Head of caudate nucleus (tissue), 42 donors: ENCODE measurements at places on chromosomes 13 and 19.

DNA sequence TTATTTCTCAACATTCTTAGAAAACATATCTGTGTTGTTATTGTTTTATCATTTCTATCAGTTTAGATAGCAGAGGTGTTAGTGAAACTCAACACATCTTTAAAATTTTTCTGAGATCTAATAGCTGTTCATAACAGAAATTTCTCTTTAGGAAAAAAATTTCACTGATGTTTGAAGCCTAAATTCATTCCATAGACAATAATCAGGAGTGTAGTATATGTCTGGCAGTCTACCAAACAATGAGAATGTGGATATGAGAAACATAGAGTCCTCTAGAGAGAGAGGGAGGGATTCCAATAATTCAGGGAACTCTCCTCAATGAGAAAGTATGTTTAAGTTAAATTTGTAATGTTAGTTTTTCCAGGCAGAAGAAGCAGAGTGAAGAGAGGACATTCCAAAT, 118.2 kb upstream of the EDNRB start:
- no peak for DNase-seq

GRCh38 chr13:33800646-33801186, 17.2 kb upstream of the RFC3 start:
- DNase-seq = no peak

- DNase-seq = no peak
These were observed at the start of gene TDRD12 for GRCh38 chr19:32719611-32720059. Gene TDRD12, plus strand, starts transcription at chr19:32719767. Its CDS starts 306 bp downstream, at chr19:32720073.

GRCh38 chr13:20923272-20923671, 20.7 kb upstream of the XPO4 start:
- DNase-seq = no peak

GRCh38 chr19:48248081-48248833, 7.5 kb downstream of the CARD8 start:
- no peak for DNase-seq

GRCh38 chr13:32735859-32736258, 149.6 kb downstream of the PDS5B start:
- no peak for DNase-seq

GRCh38 chr13:63249411-63250187, 1834.0 kb upstream of the PCDH20 start:
- no peak for DNase-seq

- no peak for DNase-seq
These were observed 33.1 kb downstream of the SLC25A42 start for GRCh38 chr19:19096641-19097627.

DNA sequence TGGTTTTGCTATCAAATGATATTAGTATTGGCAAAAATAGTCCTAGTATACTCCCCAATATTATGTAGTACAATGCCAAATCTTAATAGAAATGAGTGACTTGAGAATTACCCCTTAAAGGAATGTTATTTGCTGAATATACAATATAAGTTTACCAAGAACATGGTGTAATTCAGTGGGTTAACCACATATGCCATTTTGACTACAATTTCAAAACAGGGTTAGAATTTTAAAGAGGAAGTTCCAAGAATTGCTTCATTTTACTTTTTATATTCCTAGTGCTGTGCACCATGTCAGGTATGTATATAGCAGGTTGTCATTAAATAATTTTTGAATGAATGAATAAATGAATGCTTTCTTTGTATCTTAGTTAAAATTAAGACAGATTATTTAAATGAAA, 66.3 kb downstream of the LMO7 start:
- no peak for DNase-seq

GRCh38 chr19:17716309-17716929, 2.9 kb upstream of the MAP1S start:
- no peak for DNase-seq

GRCh38 chr13:110037925-110038573, 251.7 kb upstream of the IRS2 start:
- DNase-seq = no peak

DNA sequence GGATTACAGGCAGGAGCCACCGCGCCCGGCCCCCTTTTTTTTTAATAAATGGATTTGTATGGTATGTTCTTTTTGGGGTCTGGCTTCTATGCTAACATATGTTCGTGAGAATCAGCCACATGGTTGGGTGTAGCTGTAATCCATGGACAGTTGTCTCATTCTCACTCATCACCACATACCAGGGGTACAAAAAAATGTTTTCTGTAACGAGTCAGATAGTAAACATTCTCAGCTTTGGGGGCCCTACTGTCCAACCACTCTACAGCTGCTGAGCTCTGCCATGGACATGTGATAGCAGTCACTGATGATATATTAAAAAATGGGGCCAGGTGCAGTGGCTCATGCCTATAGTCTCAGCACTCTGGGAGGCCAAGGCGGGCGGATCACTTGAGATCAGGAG, 5.1 kb upstream of the RETN start:
- DNase-seq = no peak

GRCh38 chr13:32001154-32001768, 30.3 kb upstream of the FRY start:
- DNase-seq = no peak

DNA sequence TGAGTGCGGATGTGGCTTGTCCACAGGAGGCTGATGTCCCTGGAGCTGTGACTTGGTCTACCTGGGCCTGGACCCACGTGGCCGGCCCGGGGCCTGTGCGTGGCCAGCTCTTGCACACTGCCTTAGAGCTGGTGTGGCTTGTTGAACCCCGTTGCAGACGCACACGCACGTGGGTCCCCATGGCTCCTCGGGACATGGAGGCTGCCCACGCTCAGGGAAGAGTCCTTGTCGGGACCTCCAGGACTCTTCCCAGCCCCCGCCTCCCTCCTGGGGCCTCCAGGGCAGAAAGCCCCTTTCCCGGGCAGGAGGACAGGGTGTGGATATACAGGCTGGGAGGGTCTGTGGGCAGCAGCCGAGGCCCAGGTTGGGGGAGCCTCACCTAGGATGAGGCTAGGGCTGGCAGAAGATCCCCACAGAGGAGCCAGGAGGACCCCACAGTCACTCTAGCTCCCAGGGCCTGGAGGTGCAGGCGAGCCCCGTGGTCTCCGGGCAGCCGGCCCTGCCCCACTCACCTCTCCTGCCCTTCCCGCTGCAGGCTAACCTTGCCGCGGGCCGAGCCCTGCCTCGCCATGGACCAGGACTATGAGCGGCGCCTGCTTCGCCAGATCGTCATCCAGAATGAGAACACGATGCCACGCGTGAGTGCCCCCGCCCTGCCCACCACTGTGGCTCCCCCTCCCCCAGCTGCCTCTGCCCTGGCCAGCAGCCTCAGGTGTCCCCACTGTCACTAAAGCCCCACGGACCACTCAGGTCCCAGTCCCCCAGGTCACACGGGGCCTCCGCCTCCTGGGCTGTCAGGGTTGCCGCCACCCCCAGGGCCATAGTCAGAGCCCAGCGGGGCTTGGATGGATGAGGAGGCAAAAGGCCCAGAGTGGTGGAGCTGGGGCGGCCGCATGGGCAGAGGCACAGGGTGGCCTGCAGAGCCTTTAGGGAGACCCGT, 16.3 kb upstream of the TEKTIP1 start:
- no peak for DNase-seq

DNA sequence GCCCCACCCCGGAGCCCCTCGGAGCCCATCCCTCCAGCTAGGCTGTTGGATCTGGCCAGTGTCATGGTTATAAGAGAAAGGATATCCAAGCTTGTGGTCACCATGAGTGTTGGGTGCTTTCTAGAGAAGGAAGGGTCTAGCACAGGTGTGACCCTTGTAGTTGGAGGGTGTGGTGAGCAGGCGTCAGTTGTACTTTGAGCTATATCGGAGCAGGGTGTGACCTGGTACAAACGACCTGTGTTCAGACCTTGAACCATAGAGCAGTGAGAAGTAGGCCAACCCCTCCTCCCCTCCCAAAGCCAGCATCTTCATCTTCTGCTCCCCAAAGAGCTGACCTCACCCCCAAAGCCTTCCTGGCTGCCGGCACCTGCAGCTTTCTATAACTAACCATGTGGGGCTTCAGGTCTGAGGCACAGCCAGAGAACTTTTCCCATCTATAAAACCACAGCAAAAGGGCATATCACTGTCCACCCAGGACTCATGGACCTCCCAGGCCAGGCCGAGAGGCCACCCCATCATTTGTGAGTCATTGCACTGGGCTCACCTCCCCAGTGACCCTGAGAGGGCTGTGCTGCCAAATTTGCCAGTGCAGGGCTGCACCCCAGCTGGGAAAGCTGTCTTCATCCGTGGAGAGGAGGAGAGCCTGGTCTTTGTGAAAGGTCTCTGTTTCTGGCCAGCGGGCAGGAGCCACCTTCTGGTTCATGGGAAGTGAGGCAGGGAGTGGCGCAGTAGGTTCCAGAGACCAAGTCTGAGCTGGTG, 14.2 kb downstream of the RAB8A start:
- DNase-seq = no peak

- no peak for DNase-seq
These were observed 51.8 kb upstream of the GPI start for GRCh38 chr19:34313188-34313587.

- no peak for DNase-seq
These were observed 359.3 kb upstream of the TSHZ3 start for GRCh38 chr19:31708520-31708919.

DNA sequence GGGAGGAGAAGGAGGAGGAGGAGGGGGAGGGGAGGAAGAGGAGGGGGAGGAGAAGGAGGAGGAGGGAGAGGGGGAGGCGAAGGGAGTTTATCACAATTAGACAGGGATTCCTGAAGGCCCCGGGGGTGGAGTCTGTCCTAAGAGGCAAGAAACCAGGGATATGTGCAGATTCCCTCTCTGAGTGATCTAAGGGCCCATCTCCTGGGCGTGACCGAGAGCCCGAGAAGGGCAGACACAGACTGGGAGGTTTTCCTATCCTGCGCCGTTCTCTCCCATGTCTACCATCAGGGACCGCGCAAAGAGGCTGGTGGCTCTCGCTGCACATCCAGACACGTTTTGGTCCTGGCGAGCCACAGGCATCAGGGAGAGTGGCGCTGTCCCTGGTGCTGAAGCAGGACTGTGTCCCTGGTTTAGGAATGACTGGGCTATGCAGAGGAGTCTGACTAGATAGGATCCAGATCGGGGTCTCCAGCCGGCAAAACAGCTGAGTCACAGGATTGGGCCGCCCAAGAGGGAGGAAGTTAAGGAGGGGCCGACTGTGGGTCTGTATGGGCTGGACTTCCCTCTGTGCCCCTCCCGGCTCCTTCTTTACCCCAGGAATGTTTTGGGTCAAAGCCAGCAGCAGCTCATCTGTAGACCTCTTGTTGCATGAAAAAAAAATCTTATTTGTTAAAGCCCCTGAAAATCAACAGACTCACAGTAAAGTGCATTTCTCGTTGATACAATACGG, 17.9 kb upstream of the ZNF175 start:
- DNase-seq = peak; percentile 51

GRCh38 chr13:95480791-95481780, 71.4 kb upstream of the CLDN10 start:
- DNase-seq = no peak

DNA sequence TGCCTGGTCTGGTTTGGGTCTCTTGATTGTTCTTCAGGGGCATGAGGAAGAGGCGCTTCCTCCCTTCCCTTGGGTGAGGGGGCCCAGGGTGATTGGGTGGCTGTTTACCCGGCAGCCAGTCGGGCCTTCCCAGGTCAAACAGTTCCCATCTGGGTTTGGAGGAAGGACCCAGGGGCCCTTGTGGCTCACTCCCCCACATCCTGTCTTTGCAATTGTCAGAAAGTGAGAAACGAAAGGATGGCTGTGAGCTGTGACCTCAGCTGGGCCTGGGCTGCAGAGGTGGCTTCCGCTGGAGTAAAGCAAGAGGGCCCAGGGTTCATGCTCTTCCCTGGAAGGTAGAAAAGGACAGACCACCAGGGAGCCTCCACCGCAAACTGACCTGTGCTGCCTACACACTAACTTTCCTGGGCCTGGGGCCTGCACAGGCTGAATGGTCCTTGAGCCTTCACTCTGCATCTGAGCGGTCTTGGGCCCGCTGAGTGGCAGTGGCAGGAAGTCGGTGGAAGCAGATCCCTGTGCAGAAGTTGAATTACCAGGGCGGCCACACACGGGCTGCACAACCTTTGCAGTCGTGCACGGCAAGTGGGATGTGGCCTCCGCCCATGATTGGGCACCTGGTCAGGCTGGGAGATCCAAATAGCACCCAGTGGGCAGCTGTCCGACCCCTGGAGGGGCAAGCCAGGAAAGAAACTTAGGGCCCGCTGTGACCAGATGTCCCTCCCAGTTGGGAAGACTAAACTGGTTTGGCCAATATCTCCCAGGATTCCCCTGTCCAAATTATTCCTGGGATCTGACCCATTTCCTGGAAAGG, 5.3 kb upstream of the CD79A start:
- no peak for DNase-seq

GRCh38 chr19:2594319-2594718, 108.2 kb downstream of the GNG7 start:
- DNase-seq = no peak

- DNase-seq = no peak
These were observed 47.9 kb upstream of the POMP start for GRCh38 chr13:28610996-28611395.

GRCh38 chr19:36528921-36529518, 949 bp upstream of the ZNF260 start:
- DNase-seq = no peak

DNA sequence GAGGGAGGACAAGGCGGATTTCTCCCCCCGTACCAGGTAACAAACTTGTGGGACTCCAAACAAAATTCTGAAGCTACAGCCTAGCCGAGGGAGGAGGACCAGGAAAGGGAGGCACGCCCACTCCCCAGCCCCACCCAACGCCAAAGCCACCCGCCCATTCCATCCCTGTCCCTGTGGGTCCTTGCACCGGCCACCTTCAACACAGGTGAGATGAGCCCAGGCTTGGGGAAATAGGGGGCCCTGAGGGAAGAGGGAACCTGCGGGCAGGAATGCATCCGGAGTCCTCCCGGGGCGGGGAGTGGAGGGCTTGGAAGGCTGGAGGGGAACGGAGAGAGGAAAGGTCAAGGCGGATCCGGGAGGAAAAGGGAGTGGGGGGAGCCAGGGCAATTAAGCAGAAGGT, at the start of gene BEST2:
TSS of gene BEST2 (plus strand) at position 157 of the 400 bp plus-strand sequence. CDS start 802 bp downstream, outside the sequence.
- DNase-seq = no peak

- DNase-seq = no peak
These were observed 214.9 kb downstream of the KCNRG start for GRCh38 chr13:50229960-50230661.

GRCh38 chr13:53135301-53135700, 106.7 kb downstream of the OLFM4 start:
- no peak for DNase-seq

GRCh38 chr13:104984296-104984818, 1551.1 kb downstream of the EFNB2 start:
- no peak for DNase-seq

- no peak for DNase-seq
These were observed 5.8 kb downstream of the PPFIA3 start for GRCh38 chr19:49125025-49125731.

DNA sequence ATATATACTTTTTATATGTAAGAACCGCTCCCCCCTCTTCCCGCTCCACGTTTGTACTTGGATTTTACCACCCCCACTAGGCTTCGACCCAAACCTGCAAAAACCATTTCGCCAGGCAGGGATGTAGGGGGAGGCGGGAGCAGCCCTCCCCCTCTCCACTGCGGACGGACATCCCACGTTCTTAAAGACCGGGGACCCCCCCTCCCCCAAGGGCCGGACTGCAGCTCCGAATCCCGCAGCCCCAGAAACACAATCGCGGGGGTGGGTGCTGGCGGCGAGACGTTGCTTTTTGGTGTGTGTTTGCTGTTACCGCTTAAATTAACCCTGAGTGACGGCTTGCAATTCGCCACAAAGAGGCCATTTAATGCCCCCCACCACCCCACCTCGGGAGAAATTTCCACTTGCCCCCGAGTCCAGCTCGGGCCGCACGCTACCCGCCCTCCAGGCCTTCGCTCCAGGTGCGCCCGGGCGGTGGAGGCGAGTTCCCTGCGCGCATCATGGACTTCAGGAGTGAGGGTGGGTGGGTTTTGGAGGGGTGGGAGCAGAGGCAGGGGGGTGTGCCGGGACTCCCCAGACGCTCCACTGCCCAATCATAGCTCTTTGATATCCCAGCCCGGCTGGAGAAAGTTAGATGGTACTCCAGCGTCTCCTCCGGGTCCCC, 15.8 kb downstream of the NFIX start:
- DNase-seq = no peak
